ENCODE measurements at places on chromosomes 1 and 21. TPM values are rescaled to one million over a fixed set of nuclear protein-coding genes. Genes with fewer than 3 reads are reported as not detected.

The CD247 gene
- total RNA-seq, result 0.42 TPM

The USH2A gene
- total RNA-seq, result not detected

The SPRR2E gene
- not detected for total RNA-seq

The MAN1C1 gene
- total RNA-seq, result 0.37 TPM

The KCNE2 gene
- not detected for total RNA-seq

The S100A3 gene
- total RNA-seq, result 115 TPM

The RAB7B gene
- total RNA-seq, result 1.2 TPM

The SERINC2 gene
- 28.7 TPM for total RNA-seq

The TSSK3 gene
- total RNA-seq, result not detected

The KRTAP7-1 gene
- total RNA-seq, result not detected

The MAP3K7CL gene
- total RNA-seq, result 2.6 TPM

The EPHA2 gene
- total RNA-seq, result 125 TPM

The TTC39A gene
- total RNA-seq, result 1.2 TPM

The AJAP1 gene
- not detected for total RNA-seq

The KIF17 gene
- total RNA-seq, result 1.4 TPM

The ZNF593OS gene
- not detected for total RNA-seq

The HSPB7 gene
- total RNA-seq, result not detected

The TNFRSF14 gene
- 0.31 TPM for total RNA-seq

The DMAP1 gene
- 21.9 TPM for total RNA-seq

The MSH4 gene
- not detected for total RNA-seq

The RPTN gene
- 0.07 TPM for total RNA-seq

The PCP4 gene
- not detected for total RNA-seq

The ALPL gene
- total RNA-seq, result 0.14 TPM

The ITLN2 gene
- 0.14 TPM for total RNA-seq

The PRAMEF27 gene
- not detected for total RNA-seq

The OR10K1 gene
- total RNA-seq, result not detected

The RHCE gene
- total RNA-seq, result not detected

The PDC gene
- not detected for total RNA-seq

The KCNE1 gene
- total RNA-seq, result not detected

The FAM163A gene
- not detected for total RNA-seq

The OR2G6 gene
- total RNA-seq, result not detected

Measured in A549 treated with ZK216348 at 1 μM for 4 hours (cell line).